ENCODE measurements at places on chromosomes 11 and 22.

DNA sequence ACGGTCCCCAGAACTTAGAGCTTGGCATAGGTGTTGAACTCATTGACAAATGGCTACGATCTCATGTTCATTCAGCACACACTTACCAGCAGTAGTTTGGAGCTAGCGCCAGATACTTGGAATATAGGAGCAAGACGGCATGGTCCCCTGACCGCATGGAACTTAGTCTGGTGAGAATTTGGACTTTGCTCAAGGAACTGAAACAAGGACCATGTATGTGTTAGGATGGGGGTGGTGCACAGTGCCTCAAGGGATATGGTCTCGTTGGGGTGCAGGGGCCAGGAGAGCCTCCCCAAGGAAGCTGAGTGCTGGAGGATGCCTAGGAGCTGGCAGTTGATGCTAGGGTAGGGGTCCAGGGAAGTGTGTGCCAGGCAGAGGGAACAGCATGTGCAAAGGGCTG lies 119.2 kb downstream of the KIAA1671 start:
- DNase-seq: no peak

DNA sequence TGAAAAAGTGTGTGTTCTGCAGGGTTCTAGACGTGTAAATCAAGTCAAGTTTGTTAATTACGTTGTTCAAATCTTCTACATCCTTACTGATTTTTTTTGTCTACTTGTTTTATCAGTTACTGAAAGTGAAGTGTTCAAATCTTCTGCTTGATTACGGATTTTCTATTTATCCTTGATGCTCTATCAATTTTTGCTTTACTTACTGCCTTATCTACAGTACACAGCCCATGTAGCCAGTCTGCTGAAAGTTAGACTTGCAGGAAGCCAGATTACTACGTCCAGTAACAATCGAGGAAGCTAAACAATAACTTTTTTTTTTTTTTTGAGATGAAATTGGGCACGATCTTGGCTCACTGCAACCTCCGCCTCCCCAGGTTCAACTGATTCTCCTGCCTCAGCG lies 15.6 kb upstream of the C11orf24 start:
- DNase-seq: no peak

- no peak for DNase-seq
Observed at GRCh38 chr11:65223011-65223410, 38.8 kb upstream of the POLA2 start.

DNA sequence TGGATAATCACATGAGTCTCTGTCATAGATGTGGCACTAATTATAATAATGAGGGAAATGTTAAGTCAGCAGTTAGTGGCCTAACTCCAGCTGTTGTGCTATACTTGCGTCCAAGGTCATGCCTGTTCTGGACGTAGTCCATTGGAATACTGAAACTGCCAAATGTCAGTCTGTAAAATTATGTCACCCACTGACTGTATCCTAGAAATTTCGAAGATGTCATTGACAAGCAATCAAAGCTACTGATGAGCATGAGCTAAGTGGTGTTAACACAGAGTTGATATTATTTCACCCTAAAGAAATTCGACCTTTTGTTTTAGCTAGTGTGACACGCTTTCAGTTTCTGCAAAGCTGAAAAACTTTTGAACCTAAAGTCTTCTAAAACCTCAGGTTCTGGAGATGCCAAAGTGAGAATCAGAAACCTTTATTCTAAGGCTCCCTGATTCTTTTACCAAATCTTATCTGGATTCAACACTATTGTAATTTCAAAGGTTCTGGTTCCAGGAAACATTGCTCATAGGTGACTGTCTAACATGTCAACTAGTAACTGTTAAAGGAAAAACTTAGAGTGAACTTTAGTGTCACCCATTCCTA lies 14.9 kb upstream of the ME3 start:
- DNase-seq: no peak

GRCh38 chr11:111466615-111467014 lies 45.6 kb downstream of the BTG4 start:
- no peak for DNase-seq

- DNase-seq: no peak
Observed at GRCh38 chr11:64095949-64096348, 60.2 kb downstream of the FLRT1 start.

DNA sequence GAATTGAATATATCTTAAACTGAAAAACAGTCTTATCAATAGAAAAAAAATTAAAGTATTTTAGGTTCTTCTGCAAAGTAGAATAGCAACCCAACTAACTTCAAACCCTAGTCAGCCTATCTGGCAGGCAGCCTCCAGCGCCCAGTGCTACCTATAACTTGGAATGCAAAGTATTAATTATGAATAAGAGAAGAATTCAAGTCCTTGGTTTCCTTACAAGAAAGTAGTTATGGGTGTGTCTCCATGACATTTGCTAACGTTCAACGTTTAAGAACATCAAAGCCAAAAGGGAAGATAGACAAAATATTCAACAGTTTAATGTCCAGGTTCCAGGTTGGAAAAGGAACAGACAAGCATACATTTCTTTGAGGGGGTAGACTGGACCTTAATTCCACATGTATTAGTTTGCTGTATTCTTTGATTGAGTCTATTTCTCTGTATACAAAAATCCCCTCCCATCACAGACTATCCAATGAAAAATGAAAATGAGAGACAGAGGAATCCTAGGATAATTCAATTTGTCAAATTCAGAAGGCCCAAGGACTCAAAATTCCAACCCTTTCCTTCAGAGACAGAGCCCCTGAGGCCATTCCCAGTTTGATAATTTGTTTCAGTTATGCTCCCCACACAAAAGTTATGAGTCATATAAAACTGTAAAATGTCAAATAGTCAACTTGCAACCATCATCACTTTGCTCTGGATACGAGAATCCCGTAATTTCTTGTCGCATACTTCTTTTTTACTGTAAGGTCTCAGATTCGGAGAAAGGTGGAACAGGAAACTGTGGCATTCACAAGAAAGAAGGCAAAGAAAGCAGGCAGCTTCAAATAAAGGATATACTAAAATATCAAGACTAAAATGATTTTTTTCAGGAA lies 83.7 kb upstream of the CHRM4 start:
- no peak for DNase-seq

DNA sequence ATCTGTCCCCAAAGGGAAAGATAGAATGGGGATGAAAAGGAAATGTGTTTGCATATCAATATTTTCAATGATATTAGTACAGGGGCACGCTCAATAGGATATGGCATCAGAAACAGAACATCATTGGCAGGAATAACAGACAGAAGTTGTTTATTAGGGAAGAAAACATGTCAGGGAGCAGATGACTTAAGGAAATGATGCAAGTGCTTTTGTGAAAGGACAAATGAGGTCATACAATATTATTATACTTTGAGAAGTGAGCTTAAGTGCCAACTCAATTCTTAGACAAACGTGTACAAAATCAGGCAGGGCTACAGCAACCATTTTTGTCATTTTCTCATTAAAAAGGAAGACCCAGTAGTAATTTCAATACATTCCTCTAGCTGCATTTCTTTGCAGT lies 388.4 kb downstream of the SOX6 start:
- no peak for DNase-seq

- no peak for DNase-seq
Observed at GRCh38 chr11:117980280-117980679, 5.9 kb upstream of the IL10RA start.

GRCh38 chr22:28883917-28884746 lies 760 bp downstream of the ZNRF3 start:
- DNase-seq: no peak

DNA sequence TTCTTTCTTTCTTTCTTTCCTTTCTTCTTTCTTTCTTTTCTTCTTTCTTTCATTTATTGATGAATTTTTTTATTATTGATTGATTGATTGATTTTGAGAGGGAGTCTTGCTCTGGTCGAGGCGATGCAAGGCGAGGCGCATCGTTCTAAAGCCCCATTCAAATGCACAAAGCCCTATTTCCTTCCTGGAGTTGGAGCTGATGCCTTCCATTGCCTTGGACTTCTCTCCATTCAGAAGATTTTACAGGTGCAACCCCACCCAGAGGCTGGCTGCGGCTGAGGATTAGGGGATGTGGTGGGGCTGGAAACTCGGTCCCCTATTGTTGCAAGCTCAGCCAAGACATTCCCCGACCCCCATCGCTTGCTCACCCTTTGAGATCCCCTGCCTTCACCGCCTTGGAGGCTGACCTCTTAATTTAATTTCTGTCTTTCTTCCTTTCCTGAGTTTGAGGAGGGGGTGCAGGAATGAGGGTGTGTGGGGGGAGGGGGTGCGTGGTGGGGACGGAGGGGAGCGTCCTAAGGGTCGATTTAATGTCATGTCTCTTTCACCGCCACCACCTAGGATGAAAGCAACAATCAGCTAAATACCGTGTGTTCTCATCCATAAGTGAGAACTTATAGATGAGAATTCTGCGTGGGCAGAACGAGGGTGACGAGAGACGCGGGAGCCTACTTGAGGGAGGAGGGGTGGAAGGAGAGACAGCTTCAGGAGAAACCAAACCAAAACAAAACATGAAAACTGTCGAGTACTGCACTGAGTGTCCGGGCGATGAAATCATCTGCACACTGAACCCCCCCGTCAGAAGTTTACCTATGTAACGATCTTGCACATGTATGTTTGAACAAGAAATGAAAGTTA lies 3913.9 kb upstream of the OR11H1 start:
- no peak for DNase-seq

DNA sequence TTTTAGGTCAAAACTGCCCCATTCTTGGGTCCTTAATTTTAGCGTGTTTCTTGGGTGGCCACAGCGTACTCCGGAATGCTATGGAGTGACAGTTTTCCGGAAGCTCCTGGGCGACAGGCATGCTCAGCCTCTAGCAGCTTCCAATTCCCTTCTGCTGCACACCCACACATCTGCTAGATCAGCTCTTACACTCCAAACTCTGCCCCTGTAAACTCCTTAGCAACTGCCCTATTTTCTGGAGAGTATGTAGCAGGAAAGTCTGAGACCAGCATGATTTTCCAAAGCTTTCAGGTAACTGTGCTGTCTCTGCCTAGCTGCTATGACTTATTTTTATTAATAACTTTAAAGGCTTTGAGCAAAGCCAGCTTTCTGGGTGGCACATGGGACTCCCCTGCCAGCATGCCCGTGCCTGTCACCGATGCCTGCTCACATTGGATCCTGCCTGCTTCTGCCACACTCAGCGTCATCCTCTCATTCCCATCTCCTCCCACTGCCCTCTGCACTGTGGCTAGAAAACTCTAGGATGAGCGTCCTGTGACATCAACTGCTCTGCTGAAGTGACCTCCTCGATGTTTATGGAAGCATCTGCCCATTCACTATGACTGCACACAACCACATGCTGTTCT lies 17.3 kb downstream of the TOLLIP start:
- no peak for DNase-seq

GRCh38 chr11:126339863-126340434 lies 15.5 kb upstream of the ST3GAL4 start:
- no peak for DNase-seq

GRCh38 chr11:131109790-131110189 lies 193.5 kb upstream of the SNX19 start:
- DNase-seq: no peak

DNA sequence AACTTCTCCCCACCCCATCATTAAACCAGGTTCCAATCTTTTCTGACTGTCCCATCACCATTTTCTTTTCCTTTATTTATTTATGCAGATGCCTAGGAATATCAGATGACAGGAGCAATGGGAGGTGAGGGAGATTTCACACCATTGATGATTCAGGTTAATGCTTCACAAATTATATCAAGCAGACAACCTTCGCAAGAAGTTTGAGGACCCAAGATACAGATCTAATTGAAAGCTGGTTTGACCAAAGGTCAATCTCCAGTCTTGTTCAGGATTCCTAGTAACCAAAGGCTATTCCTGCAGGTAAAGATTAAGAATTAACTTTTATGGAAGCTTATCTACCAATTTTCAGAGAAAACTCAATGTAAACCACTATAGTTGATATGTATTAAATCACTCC lies 54.4 kb downstream of the SLC35F2 start:
- no peak for DNase-seq

DNA sequence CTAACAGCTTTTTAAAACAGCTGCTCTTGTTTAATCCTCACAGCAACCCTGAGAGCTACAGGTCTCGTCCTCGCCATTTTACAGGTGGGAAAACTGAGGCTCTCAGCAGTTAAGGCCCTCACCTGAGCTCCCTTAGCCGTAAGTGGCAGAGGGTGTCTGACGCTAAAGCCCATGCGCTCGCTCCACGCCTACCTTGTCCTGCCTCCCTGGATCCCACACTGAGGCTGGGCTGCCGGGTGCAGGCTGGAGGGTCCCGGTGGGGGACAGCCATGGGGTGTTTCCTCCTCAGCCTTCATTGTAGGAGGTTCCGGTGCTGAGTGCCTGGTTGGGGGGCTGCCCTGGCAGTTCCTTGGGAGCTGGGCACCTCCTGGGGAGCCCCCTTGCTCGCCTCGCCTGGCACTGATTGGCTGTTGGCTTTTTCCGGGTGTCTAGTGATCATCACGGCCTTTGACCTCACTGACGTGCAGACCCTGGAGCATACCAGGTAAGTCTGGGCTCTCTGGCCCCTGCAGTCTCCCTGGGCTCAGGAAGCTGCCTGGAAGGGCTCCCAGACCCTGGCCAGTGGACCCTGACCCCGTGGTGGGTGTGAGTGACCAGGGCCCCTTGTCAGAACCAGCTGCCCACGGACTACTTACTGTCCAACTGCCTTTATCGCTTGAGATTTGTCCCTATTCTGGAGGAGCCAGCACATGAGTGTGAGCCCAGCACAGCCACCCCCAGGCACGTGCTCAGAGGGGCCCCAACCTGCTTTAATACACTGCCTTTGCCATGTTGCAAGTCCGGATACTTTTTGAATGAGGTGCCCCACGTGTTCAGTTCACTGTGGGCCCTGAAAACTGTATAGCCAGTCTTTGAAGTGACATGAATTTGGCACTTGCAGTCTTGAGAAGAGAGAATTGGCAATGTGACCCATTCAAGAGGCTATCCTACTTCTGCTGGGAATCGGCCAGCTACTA lies 12.6 kb downstream of the RAB36 start:
- no peak for DNase-seq

DNA sequence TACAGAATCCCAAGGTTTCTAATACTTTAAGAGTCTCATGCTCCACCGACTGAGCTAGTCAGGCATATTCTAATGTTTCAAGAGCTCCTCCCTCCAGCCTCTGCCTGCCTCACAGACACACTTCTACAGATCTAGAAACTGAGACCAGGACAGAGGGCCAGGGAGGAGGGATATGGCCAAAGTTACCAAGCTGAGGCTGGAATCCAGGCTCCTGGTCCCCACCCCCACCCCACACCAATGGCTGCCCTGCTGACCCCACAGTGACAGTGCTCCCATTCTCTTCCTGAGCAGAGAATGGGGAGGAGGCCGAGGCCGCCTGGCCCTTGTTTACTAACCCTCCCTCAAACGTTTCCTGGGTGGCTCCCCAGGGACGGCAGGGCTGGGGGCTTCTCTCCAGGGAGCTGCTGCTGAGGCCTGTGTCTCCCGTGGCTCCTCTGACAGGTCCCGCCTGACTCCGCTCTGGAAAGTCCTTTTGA lies 2.2 kb downstream of the PLEKHB1 start:
- no peak for DNase-seq

DNA sequence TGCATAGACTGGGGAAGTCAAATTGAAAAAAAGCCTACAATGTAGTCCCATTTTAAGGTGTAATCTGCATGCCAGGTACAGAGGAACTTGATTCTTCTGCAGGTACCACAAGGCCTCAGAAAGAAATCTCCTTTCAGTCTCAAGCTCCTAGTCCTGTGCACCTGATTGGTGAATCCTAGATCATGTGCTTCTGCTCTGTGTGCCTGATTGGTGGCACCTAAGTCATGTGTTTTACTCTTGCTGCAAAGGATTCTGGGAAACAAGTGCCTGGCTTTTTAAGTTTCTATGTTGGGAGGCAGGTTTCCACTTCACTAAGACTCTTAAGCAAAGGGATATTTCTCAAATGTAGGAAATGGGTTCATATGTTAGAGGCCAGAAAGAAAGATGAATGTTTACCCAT lies 29.1 kb downstream of the INSC start:
- DNase-seq: no peak

- no peak for DNase-seq
Observed at GRCh38 chr22:37662039-37662438, 3.5 kb downstream of the PDXP start.

All from NCI-H187 treated with DMSO at 0.1 percent for 48 hours (cell line).